ENCODE measurements at places on chromosomes 4 and X.

GRCh38 chr4:158243071-158243470 lies 32.8 kb downstream of the TMEM144 start:
- DNase-seq: no peak

DNA sequence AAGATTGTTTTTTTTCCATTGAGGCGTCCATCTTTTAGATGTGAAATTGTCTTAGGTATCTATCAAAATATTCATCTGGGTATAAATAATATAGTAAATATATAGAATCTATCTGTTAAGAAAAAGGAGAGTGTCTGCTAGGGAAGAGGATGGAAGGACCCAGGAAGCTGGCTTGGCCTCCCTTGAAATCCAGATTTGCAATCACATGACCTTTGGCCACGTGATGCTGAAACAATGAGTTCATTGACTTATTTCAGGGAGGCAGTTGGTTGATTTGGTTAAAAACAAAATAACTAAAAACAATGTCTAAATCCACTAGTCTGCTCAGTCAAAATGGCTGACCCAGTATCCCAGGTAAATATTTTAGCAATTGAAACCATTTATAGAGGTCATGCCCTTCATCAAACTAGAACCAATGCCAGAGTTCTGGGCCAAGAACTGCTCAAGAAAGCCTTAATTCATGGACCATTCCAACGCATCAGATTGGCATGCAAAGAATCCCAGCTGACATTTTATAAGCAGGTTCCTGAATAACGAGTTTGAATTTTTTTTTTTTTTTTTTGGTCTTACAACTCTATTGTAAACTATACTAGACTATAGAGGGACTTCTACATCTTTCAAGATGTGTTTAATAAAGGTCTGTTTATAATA lies 172.7 kb downstream of the MID1 start:
- DNase-seq: no peak

- no peak for DNase-seq
Measured at GRCh38 chr4:109908731-109909130, 4.0 kb upstream of the EGF start.

GRCh38 chr4:22416403-22416802 lies 99.5 kb downstream of the ADGRA3 start:
- DNase-seq: no peak

- DNase-seq: no peak
Measured at GRCh38 chr4:23717528-23718248, 172.2 kb downstream of the PPARGC1A start.

DNA sequence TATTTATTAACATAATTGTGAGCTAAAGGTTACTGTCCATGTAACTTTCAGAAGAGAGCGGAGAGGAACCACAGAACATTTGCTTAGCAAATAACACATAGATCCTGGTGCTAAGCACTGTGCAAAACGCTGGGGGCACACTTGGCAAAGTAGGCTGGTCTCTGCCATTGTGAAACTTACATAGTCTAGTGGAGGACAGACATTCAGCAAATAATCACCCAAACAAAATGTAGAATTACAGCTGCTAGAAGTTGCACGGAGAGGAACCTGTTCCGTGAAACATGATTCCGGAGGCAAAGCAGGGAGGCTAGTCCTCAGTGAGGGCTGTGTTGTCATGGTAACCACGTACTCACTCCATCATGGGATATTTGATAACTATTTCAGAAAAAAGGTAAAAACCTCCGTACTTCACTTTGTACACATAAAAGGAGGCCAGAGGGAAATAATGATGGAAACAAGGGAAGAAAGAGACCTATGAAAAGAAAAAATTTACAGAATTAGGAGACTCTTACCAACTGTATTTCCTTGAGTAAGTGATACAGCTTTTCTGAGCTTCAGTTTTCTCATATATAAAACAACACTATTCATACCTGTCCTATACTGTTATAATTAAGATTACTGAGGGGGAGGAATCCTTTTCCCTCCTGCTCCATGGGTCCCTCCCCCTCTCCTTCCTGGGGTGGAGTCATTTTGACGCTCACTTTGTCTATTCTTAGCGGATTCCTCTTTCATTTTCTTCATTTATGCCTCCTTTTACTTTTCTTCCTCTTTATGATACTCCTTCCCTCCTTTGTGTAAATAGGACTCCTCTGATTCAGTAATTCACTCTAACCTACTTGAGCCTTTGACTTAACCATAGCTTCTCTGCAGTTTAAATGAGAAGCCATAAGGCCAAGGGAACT lies 825 bp upstream of the RASGEF1B start:
- DNase-seq: no peak

Measured in SK-N-MC (cell line).